Hepatic stellate cell (primary cell): ENCODE measurements at places on chromosomes 12 and 14.
A peak's percentile ranks its signal among the peaks of the same experiment; 100 is the strongest.

DNA sequence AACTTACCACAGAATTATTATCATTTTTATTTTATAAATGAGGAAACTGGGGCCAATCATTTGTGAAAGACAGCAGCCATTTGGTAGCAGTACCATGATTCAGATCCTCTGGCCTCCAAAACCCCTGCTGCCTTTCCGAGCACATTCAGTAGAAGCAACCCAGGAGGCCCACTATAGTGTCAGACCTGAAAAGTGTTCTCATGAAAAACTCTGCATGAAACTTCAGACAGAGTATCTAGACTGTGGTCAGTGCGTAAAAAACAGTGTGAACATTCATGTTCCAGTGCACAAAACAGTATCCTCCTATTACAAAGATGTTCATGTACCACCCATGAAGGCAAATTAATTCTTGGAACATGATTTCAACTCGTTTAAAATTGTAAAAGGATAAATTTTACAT, 112.0 kb downstream of the EPS8 start:
- DNase-seq: no peak

- DNase-seq: peak; percentile 82
These were observed 1.5 kb downstream of the P3H3 start for GRCh38 chr12:6829536-6830220.

- DNase-seq: no peak
These were observed 67.5 kb upstream of the BTG1 start for GRCh38 chr12:92213166-92213565.

- DNase-seq: no peak
These were observed 91.9 kb upstream of the DHRS4 start for GRCh38 chr14:23861666-23862065.

- DNase-seq: no peak
These were observed 80.1 kb downstream of the PLEKHA5 start for GRCh38 chr12:19209661-19210060.

- no peak for DNase-seq
These were observed 1.5 kb upstream of the IGF1 start for GRCh38 chr12:102481705-102482425.

- peak; percentile 59 for DNase-seq
These were observed 141.3 kb downstream of the PLXNC1 start for GRCh38 chr12:94289461-94290312.

DNA sequence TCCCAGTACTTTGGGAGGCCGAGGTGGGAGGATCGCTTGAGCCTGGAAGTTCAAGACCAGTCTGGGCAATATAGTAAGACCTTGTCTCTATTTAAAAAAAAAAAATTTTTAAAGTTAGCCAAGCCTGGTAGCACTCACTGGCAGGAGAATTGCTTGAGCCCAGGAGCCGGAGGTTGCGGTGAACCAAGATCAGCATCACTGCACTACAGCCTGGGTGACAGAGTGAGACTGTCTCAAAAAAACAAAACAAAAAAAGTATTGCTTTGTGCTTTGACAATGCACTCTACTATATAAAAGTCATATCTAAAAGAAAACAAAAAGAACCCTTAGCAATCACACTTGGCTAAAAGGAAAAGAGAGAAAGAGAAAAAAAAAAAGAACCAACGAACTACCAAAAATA, 26.8 kb downstream of the GNPTAB start:
- DNase-seq: no peak

DNA sequence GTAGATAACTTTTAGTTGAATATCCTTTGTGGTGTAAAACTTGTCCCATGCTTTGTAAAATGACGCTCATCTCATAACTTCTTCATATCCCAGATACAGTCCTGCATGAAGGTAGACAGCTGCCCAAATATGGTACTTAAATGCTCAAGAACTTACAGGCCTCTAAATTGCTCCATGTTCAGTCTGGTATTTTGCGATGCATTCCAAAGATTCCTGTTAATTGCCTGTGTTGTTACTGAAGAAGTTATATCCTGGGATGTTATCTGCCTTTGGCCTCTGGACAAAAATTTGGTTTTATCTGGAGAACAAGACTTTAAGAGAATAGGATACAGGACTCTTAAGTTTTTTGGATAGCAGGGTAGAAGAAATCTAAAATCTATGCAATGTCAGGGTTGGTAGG, 473.0 kb downstream of the PCNX1 start:
- DNase-seq: no peak

GRCh38 chr12:3568695-3569094, 77.7 kb downstream of the PRMT8 start:
- DNase-seq: no peak

DNA sequence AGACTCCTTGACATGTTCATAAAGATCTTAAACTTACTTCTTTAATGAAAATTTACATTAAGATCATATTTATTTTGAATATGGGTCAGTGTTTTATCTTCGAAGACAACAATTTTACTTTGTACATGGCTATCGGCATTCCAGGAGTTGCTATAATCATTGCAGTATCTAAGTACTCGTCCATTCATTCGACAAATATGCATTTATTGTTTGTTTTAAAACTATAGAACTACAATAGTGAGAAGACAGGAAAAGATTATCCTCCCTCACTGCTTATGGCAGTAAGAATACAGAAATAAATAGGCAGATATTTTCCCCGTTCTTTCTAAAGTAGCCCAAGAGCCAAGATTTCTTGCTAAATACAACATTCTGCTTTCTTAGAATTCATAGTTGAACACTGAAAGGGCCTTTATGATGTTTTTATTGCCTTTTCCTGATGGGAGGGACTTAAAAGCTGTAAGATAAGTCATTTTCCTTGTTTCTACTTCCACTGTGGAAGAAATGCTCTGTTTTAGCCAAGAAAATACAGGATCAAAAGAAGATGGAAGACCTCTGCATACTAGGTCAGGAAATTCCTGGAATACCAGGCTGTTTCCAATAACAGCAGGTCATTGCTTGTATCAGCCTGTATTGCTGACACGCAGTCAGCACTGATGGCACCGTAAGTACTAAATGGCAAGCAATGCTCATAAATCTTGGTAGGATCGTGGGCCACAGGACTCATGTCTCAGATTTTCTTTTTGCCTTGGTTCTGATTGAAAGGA, 521.0 kb upstream of the ATP2B1 start:
- DNase-seq: no peak

- DNase-seq: no peak
These were observed 80.0 kb upstream of the DICER1 start for GRCh38 chr14:95237121-95237957.

DNA sequence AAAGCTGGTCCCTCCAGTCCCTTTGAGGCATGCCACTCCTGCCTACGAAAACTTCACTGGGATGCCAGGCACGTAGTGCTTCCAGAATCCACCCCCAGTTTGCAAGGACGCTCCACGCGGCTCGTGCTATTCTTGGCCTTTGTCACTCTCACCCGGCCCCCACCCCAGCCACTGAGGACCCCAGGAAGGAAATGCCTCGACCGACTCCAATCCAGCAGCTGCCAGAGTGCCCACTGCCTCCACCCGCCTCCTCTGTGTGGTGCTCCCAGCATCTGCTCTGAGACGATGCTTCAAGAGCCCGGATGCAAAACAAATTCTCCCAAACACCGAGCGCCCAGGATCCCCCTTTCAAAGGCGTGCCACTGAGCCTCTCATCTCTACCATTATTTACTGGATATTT, 123.9 kb downstream of the RFLNA start:
- DNase-seq: no peak

- DNase-seq: no peak
These were observed 64.2 kb downstream of the CLMN start for GRCh38 chr14:95255487-95255886.

DNA sequence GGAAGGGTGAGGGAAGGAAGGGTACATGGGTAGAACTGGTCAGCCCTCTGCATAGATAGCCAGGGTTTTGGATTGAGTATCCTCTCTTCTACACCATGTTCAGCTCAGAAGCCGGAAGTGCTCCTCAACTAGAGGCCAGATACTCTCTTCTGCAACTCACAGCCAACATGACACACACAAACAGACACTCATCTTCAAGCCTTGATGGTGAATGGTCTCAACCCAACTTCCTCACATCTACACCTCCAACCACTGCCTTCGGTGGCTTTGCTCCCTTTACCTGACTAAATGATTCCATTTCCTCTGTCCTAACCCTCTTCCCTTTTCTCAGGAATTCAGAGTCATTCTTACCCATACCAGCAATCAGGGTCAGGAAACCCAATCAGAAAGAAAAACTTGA, 7.6 kb upstream of the FKBP11 start:
- DNase-seq: no peak

GRCh38 chr12:27335364-27336281, 3.0 kb downstream of the BMAL2 start:
- no peak for DNase-seq

DNA sequence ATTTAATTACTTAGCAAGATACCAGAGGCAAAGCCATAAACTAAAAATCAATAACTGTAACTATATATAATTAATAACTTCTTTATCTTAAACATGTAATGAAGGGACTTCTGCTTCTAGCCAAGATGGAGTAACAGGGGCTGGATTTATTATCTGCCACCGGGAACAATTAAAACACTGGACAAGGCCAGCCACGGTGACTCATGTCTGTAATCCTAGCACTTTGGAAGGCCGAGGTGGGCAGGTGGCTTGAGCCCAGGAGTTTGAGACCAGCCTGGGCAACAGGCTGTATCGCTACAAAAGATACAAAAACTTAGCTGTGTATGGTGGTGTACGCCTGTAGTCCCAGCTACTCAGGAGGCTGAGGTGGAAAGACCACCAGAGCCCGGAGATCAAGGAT, 113.6 kb downstream of the TAOK3 start:
- no peak for DNase-seq

- no peak for DNase-seq
These were observed 6.3 kb upstream of the KRT5 start for GRCh38 chr12:52526511-52526951.

DNA sequence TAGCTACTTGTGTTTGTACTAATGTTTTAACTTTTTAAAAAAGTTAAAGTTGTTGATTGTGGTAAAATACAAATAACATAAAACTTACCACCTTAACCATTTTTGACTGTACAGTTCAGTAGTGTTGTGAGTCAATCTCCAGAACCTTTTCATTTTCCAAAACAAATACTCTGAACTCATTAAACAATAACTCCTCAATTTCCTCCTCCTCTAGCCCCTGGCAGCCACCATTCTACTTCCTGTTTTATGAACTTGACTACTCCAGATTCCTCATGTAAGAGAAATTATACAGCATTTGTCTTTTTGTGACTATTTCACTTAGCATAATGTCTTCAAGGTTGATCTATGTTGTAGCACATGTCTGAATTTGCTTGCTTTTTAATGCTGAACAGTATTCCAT, 299.1 kb upstream of the AMIGO2 start:
- no peak for DNase-seq

DNA sequence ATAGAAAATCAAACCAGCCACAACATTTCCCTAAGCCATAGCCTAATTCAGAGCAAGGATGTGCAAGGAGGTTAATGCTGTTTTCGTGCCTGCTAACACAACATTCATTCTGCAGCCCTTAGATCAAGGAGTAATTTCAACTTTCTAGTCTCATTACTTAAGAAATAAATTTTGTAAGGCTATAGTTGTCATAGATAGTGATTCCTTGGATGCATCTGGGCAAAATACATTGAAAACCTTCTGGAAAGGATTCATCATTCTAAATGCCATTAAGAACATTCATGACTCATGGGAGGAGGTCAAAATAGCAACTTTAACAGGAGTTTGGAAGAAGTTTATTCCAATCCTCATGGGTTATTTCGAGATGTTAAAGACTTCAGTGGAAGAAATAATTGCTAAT, 283.2 kb downstream of the RPAP3 start:
- DNase-seq: no peak

DNA sequence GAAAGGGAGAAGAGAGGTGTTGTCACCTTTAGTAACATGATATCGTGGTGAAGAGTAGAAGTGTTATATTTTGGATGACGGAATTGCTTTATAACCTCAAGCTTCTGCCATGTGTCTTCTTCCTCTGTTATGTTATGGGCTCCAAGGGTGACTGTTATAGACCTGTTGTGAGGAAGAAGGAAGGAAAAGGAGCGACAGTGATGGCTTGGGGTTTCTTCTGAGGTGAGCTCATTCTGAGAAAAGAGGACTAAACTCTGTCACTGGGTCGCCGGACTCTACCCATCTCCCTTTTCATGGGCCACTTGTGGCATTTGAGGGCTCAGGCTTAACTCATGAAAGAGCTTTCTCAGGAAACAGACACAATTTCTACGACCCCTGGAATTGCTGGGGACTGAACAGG, 1.6 kb downstream of the CMA1 start:
- no peak for DNase-seq

DNA sequence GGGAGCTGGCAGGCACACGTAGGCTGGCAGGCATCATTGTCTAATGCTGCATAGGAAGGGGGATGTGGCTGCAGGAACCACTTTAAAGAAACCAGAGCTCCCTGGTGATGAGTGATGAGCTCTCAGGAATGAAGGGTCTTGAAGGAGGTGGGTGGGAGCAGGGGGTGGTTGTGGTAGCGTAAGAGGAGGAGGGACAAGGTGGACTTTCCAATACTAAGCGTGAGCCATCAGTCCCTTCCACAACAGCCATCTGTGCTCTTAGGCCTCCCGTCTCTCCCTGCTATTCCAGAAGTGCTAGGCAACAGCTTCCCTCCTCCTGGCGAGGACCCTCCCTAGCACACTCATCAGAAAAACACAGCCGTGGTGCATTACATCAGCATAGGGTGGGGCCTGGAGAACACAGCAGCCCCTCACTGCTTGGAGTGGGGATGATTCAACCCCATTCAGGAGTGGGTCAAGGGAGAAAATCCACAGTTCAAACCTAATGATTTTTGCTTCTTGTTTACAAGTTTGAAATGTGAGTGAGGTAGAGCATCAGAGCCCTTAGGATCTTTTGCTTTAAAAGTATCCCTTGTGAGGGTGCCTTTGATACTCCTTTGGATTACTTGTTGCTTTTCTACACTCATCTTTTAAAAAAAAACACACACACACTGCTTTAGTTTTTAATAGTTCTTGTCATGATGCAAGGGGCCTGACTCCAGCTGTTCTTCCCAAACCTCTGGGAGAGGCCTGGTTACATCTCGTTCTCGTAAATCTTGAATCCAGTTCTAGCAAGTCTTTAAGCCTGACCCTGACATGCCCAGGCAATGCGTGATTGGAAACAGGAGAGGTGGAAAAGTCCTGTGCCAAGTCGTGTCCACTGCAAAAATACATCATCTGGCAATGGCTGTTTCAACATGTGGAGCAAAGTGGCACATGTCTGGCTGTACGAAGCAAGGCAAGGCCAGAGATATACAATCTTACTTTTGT, 356.4 kb upstream of the DDHD1 start:
- no peak for DNase-seq

GRCh38 chr12:52428121-52428520, 6.0 kb downstream of the KRT75 start:
- DNase-seq: no peak

- DNase-seq: no peak
These were observed 2.1 kb upstream of the AQP6 start for GRCh38 chr12:49970658-49971057.

DNA sequence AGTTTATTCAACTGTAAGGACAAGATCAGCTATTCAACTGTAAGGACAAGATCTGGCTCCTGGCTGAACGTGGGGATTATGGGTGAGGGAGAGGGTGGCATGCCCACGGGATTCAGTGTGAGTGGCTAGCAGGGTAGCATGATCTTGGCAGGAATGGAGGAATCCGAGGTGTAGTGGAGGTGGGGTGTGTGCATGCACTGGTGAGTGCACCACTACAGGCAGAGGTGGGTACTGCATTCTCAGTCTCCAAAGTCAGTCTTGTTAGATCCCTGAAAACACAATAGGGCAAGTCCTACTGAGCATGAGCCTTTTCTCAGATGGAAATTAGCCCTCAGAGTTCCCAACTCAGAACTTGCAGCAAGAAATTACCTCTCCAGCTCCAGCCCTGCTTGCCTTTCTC, 32.2 kb upstream of the DCD start:
- peak; percentile 7 for DNase-seq

GRCh38 chr12:128795530-128796361, 28.0 kb downstream of the SLC15A4 start:
- DNase-seq: no peak
